ENCODE measurements at places on chromosomes 5 and 9.

DNA sequence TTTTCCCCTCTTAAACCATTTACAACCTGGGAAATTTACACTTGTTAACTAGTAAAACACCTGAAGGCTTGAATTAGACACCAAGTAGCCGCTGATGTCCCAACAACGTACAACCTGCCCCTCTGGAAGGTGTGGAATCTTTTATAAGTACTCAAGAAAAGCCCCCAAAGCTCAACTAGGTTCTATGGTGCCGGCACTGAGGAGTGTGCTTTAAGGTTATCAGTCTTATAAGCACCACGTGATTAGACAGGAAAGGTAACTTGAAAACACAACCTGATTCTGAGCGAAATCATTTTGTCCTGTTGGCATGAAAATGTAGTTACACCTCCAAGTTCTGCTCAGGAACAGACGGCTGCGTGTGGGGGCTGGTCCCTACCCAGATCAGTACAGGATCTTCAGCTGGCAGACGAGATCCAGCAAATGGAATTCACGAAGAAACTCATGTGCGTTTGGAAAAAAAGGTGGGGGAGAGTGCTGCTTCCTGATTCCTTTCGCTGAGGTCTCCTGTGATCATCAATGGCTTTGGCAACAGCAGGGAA, 195.5 kb downstream of the MEF2C start:
- DNase-seq = no peak

DNA sequence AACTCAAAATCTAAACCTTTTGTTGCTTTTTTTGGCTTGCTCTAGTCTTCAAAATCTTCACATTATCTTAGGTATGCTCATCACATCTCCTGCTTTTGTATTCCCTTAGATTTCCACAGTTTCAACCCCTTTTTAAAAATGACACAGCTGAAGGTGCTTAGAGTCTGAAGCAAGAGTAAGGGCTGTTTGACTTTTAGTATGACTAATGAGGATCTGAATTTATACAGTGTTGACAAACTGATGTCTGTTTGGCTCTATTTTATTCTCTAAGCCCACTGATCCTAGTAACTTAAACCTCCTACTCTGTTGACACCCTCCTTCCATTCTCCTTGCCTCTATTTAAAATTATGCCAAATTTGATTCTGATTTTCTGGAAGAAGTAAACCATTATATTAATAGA, 200.1 kb downstream of the MCTP1 start:
- DNase-seq = no peak

- DNase-seq = peak; percentile 12
These were observed 4.3 kb downstream of the GPX3 start for GRCh38 chr5:151024440-151025249.

GRCh38 chr9:137433349-137433915, 7.7 kb downstream of the ENTPD8 start:
- no peak for DNase-seq

GRCh38 chr9:35732800-35733541, 505 bp downstream of the CREB3 start:
- no peak for DNase-seq

GRCh38 chr9:3441197-3441816, 84.5 kb downstream of the RFX3 start:
- DNase-seq = peak; percentile 43

Data from trophoblast cell (in vitro differentiated cells and primary cell).